Activated T-cell treated with anti-CD3 and anti-CD28 coated beads for 4 hours (primary cell): ENCODE measurements at places on chromosomes 4 and X.

GRCh38 chr4:156517956-156518355, 453.6 kb downstream of the PDGFC start:
- no peak for DNase-seq

DNA sequence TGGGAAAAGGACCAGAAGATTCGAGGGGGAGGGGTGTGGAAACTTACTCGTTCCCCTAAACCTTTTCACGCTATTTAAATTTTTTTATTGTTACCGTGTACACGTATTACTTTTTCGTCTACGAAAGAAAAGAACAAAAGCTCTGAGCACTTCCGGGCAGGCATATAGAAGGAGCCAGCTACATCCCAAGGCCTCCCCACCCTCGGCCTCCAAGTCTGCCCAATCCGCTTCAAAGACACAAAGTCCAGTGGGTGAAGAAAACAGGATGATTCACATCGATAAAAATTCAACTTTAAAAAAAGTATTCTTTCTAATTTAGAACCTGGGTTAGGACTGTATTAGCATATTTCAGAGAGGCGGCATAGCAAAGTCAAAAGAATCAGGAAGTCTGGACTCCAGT, 23.1 kb downstream of the SEL1L3 start:
- no peak for DNase-seq

DNA sequence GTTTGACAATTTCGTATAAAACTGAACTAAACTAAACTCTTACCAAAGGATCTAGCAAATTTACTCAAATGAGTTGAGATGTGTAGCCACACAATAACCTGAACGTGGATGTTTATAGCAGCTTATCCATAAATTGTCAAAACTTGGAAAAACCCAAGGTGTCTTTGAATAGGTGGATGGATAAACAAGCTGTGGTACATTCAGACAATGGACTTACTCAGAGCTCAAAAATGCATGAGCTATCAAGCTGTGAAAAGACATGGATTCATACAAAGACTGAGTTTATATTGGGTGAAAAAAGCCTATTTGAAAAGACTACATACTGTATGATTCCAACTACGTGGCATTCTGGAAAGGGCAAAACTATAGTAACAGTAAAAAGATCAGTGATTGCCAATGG, 69.5 kb downstream of the LARP1B start:
- DNase-seq, result no peak

- DNase-seq, result no peak
These were observed 64.3 kb downstream of the ZFYVE28 start for GRCh38 chr4:2354118-2354517.

DNA sequence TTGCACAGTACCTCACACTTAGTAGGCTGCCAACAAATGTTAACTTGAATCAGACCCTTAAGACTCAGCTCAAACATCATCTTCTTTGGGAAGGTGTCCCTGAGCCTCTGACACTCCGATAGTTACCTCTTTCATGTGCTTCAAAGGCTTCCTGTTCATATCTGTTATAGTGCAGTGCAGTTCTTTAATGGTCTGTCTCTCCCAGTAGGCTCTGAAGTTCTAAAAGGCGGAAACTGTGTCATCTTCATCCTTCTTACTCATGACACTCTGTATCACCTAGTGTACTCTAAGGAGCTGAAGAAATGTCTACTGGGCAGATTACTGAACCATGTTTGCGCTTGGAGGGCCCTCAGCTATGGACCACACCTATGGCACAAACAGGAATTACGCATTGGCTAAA, 2.1 kb upstream of the DIAPH2 start:
- DNase-seq, result no peak

GRCh38 chr4:169250796-169251195, 20.0 kb downstream of the SH3RF1 start:
- DNase-seq, result no peak

- DNase-seq, result no peak
These were observed 27.0 kb upstream of the ZNF280C start for GRCh38 chrX:130295519-130296296.

GRCh38 chr4:6634746-6635145, 5.7 kb upstream of the MRFAP1 start:
- DNase-seq, result no peak

- DNase-seq, result no peak
These were observed 223.4 kb upstream of the RPL34 start for GRCh38 chr4:108396900-108397497.

DNA sequence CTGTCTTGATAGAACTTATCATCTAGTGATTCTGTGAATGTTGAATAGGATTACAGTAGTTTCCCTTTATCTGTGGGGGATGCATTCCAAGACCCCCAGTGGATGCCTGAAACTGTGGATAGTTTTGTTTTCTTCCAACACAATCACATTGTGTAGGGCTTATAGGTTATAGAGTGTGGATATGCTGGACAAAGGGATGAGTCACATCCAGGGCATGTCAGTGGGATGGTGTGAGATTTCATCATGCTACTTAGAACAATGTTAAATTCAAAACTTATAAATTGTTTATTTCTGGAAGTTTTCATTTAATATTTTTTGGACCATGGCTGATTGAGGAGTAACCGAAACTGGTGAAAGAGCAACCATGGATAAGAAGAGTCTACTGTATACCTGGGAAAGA, 432.3 kb upstream of the ATOH1 start:
- DNase-seq, result no peak

DNA sequence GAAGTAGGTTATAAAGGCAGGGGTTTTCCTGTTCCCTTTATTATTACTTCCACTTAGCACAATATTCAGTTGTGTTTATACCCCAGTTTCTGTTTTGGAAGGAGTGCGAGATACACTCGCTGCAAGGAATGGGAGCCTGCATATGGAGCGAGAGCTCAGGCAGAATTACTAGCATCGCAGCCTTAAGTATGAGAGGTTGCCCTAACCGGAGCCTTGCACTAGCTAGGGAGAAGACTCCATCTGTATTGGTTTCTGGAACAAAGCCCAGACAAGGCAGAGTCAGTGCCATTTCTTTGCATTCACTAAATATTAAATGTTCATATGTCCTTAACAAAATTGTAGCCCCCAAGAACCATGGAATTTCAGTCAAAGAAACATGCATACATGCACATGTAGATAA, 6.2 kb upstream of the DCTD start:
- no peak for DNase-seq

DNA sequence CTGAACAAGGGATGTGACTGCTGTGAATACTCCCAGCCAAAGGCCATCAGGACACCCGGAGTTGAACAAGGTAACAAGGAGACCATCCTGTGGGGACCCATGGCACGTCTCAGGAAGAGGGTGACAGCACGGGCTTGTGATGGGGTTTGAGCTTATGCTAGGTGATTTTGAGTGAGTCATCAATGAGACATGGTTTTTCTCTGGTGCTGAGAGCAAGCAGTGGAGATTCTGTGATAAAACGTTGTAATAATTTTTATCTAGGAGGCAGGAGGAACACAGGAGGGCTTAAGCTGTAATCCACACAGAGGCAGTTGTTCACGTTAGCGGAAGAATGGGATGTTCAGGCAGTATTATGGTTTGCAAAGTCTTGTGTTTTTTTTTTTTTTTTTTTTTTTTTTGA, 36.0 kb downstream of the TRIML1 start:
- DNase-seq, result no peak

DNA sequence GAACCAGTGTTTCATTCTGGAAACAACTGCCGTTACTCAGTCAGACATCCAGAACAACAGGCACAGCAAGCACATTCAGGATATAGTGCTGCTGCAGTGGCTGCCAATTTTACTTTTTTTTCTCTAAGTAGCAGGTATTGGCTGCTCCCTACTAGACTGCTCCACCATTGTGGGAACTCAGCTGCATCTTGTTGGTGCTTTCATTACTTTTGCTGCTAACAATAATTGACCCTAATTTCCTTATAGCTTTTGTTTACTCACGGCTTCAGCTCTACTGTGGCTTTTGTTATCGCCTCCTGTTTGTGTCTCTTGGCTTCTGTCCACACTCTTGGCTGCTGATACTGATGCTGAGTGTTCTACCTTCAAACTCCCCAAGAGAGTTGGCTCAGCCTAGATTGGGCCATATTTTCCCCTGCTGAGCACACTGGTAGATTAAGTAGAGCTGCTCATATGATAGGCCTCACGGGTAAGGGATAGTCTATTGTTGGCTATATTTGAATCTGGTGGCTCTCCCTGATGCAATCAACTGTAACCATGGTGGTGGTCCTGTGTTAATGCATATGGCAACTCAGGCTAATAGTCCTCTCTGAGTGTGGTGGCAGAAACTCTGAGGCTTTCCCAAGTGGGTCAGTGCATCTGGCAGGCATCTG, 44.5 kb upstream of the IL2 start:
- DNase-seq, result no peak

DNA sequence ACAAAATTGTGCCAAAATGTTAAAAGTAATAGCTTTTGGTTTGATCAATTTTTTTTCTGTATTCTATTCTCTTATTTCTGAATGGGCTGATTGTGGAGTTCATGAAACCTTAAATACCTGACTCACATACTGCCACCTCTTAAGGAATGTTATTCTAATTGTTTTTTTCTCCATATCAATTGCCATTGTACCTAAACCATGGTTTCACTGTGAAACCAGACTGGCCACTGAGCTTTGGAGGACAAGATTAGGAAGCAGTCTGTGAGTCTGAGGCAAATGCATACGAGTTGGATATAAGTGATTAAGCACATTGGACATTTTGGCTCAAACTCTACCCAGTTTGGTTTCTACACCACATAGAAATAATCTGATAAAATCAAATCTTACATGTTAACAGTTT, 184.0 kb downstream of the IQCM start:
- no peak for DNase-seq

GRCh38 chr4:46975812-46976553, 17.4 kb downstream of the GABRA4 start:
- DNase-seq, result no peak

DNA sequence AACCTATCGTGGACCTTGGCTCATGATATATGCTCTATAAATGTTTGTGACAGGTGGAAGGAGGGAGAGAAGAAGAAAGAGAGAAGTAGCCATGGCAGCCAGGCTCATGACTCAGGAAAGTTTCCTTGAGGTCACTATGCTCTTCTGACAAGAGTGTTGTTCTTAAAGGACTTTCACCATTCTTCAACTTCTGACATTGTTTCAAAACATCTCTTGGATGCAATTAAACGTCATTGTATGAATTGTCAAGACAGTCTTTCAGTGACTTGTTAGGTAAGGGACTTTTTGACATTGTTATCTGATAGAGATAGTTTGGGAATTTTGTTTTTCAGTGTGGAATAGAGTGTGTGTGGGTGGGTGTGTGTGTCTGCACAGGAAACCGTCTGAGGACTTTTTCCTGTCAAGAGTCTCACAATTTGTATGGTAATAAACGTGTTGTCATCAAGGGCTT, 617.0 kb downstream of the MID1IP1 start:
- no peak for DNase-seq

- no peak for DNase-seq
These were observed 30.8 kb upstream of the VCX2 start for GRCh38 chrX:8201896-8202331.

GRCh38 chr4:145956288-145956890, 17.8 kb upstream of the ZNF827 start:
- peak; percentile 42 for DNase-seq

GRCh38 chr4:114015444-114015899, 36.0 kb upstream of the ARSJ start:
- no peak for DNase-seq

DNA sequence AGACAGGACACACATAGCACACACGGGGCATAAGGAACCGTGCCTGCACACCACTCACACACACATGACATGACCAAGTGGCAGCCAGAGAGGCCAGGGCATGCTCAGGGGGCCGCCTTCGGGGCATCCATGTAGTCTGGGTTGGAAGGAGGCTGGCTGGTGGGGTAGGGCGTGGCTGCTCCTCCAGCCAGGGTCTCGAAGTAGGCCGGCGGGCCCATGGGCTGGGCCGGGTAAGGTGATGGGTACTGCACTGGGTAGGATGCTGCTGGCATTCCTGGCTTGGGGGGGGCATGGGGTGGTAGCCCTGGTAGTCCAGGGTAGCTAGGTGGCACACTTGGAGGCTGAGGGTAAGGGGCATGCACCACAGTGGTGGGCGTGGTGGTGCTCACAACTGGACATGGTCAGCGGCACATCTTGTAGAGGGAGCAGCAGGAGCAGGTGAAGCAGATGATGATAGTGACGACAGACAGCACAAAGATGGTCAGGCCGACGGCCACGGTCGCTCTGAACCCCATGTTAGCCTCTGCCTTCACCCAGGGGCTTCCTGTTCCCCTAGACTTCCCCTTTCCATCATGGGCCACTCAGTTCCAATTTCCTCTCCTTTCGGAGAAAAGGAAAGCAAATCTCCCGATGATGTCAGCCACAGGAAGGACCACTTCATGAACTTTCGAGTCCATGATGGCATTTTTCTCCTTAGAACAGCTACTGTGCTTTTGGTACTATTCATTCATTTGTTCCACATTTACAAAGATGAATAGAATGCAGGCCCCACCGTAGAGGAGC, 10.9 kb upstream of the DDX3X start:
- no peak for DNase-seq

DNA sequence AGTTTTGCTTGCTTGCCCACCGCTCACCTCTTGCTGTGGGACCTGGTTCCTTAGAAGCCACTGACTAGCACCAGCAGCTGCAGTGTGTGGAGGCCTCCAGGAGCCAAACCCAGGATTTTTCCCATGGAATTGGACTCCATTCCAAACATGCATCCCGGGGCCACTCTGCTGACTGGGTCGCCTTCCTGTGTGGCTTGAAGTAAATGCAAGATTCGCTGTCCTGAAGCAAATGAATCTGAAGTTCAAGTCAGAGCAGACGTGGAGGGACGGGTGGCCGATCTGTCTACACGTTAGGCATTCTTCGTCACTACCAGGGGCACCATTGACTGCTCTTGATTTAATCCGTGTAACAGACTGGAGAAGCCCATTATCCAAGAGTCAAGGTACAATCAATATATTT, 109.0 kb downstream of the SHOX start:
- DNase-seq, result no peak

DNA sequence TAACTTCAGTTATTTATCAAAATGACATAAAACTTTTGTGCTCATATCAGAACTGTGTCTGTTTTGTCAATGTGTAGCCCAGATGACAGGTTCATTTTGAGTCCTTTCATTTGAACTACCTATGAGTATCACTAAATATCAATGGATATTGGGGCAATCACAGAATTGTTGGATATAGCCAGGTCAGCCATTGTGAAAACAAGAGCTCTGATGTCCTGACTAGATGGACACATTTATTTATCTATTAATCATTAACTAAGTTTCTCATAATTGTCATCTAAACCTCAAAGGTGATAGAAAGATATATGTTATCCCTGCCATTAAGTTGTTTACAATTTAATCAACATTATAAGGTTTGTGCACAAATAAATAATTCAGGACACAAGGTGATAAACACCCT, 638.3 kb upstream of the GRIA3 start:
- no peak for DNase-seq

GRCh38 chr4:105181259-105181658, 34.6 kb downstream of the TET2 start:
- no peak for DNase-seq

- no peak for DNase-seq
These were observed 23.4 kb downstream of the FBXO8 start for GRCh38 chr4:174260099-174260498.

- no peak for DNase-seq
These were observed 216.6 kb downstream of the NR3C2 start for GRCh38 chr4:148225639-148226038.
